AG04449 (cell line): ENCODE measurements at places on chromosomes 1 and 21.

DNA sequence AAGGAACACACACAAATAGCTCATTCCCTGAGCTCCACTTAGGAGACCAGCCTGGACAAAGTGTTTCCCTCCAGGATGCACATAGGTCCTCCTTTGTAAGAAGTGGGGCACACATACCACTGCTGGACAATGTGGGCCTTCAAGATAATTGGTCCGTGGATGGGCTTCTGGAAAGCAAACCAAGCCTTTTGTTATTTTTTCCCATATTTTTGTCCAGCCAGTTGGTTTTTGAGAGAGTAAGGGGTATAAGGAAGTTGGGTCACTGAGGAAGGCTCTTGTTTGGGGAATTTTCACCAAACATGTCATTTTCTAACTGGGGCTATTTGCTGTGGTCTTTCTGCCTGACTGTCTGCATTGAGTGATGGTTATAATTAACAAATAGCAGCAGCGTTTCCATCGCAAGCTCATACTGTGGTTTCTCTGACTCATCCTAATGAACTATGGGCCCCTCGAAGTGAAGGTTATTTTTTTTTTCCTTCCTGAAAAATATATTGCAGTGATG lies 306.3 kb upstream of the DUSP10 start:
- peak; percentile 45 for DNase-seq

GRCh38 chr1:156086256-156086662 lies 4.0 kb upstream of the MEX3A start:
- no peak for DNase-seq

DNA sequence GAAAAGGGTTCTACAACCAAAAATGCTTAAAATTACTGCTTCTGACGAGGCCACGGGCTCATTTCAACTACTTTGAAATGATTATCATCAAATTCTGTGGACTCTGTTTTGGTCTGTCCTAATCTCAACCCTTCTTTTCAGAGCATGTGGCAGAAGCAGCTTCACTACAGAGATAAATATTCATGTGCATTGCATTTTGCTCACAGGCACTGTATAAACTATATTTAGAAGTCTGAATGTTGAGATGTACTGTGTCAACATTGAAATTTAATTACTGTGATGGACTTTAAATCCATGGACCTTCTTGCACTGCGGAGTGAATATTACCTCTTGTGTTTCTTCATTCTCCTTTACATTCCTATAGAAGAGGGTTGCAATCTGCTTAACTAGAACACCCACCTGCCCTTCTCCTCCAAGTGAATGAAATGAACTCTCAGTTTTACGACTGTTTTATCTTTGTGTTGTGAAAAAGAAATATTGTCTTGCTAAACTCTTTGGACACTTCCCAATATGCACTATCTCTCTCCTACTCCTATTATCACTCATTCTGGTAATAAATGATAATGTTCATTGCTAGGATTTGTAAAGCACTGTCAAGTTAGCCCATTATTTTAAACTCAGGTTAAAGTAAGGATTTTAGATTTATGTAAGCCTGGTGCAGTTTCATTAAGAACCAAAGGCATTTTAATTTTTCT lies 281.2 kb upstream of the ST6GALNAC5 start:
- DNase-seq: no peak

GRCh38 chr1:167542109-167543032 lies 11.2 kb downstream of the CREG1 start:
- no peak for DNase-seq

DNA sequence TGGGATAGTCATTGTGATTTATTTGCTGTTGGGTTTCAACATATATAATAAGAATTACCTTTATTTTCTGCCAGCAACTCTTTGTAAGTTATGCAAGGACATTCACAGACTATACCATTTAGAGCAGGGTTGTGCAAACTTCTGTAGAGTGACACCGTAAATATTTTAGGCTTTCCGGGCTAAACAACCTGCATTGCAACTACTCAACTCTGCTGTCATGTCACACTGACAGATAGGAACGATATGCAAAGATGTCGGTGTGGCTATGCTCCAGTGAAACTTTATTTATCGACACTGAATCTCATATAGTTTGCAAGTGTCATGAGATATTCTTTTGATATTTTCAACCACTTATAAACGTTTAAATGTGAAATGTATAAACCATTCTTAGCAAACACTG lies 210.4 kb downstream of the BACH1 start:
- no peak for DNase-seq
